Urinary bladder (tissue), 4 donors: ENCODE measurements at places on chromosomes 4 and X. TPM values are rescaled to one million over a fixed set of nuclear protein-coding genes. Genes with fewer than 3 reads are reported as not detected.

The ANTXR2 gene
- 133 TPM for polyA plus RNA-seq

The PDE6B gene
- 4.1 TPM for polyA plus RNA-seq

The ADH7 gene
- polyA plus RNA-seq = not detected

The C4orf46 gene
- polyA plus RNA-seq = 5.4 TPM

The DCAF8L1 gene
- polyA plus RNA-seq = not detected

- no peak for DNase-seq
Observed at GRCh38 chr4:169256856-169257761, 13.6 kb downstream of the SH3RF1 start.

The MAP9 gene
- 5.7 TPM for polyA plus RNA-seq

The GASK1B gene
- 26.1 TPM for polyA plus RNA-seq
